ENCODE measurements at places on chromosomes 11 and 22. TPM values are rescaled to one million over a fixed set of nuclear protein-coding genes. Genes with fewer than 3 reads are reported as not detected.
A peak's percentile ranks its signal among the peaks of the same experiment; 100 is the strongest.

Gene ZP1
- 0.57 TPM for total RNA-seq

DNA sequence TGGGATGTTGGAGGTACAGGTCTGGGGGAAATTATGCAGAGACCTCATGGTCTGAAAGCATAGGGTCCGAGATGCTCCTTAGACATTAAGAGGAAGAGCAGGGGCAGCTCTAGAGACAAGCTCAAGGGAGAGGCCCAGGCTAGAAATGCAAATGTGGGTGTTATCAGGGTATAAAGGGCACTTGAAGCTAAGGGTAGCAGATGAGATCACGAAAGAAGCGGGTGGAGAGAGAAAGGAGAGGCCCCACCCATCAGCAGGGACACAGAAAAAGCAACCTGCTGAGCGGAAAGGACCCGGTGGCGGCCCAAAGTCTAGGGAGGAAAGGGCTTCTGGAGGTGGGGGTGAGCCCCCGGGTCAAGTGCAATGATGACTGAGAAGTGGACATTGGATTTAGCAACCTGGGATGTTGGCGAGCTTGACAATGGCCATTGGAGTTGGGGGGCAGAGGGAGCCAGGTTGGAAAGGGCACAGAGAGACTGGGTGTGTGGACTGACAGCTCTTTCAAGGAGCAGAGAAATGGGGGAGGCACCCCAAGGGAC, 8.9 kb downstream of the TMPRSS6 start:
- no peak for DNase-seq

DNA sequence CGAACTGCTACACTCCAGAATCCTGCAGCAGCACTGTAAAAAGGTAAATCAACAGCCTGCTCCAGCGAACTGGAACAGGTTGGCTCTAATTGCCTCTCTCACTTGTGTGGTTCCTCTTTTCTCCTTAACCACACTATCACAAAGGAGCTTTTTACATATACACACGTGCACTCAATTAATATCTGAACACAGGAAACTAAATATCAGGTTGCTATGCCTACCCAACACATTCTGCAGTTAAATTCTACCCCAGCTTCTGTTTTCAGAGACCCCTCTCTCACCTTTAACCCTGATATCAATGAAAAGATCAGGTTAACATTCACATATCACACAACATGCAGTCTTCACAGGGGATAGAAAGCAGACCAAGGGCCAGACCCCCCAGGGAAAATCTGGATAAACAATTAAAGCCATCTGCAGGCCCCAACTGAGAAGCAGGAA, 11.0 kb downstream of the RBFOX2 start:
- no peak for DNase-seq

DNA sequence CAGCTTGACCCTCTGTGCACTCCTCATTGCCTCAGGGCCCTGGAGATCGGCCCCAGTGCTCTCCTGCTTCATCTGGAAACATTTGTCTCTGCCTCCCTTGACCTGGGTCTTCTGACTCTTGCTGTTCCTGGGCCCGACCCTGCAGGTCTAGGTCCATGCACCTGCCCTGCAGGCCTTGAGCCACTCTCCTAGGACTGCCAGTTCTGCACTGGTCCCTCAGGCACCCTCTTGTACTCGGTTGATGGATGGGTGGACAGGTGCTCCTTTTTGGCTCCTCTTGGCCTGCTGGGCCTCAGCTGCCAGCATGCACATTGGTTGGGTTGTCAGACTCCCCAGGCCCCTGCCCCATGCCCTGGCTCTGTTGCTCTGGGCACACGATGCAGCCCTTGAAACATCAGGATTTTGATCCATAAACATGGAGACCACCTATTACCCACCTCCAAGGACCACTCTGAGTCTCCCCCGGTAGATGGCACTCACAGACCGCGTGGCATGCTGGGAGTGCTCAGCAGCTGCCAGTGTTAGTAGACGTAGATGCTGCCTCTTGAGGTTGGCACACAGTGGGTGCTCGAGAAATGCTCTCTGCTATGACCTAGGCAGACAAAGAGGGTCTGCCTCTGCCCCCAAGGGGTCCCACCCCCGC, 20.2 kb upstream of the ACR start:
- peak; percentile 25 for DNase-seq

Gene PDGFB
- total RNA-seq = 1.2 TPM

Gene CSNK1E
- total RNA-seq = 121 TPM

DNA sequence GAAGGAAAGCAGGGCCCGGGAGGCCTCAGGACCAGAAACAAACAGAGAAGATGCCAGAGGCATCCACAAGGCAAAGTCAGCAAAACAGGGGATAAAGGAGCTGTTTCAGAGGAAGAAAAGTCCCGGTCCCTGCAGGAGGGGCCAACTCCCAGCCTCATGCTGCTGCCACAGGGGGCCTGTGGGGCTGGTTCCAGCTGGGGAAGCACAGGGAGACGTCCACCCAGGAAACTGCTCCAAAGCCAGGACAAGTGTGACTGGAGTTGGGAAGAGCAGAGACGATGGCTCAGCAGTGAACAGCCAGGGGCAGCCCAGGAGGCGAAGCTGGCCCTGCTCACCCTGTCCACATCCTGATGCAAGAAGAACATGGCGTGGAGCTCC, 454.4 kb downstream of the BRD1 start:
- no peak for DNase-seq

- DNase-seq = peak; percentile 36
Observed at GRCh38 chr11:64787526-64788320, 9.4 kb upstream of the SF1 start.

Gene LMNTD2
- total RNA-seq = 1.3 TPM

GRCh38 chr22:45510376-45511232, 7.9 kb downstream of the FBLN1 start:
- no peak for DNase-seq

- no peak for DNase-seq
Observed at GRCh38 chr22:20316217-20316843, 3.5 kb downstream of the DGCR6L start.

- peak; percentile 30 for DNase-seq
Observed at GRCh38 chr22:41411021-41411851, 29.5 kb downstream of the TEF start.

GRCh38 chr22:19870153-19871022, 15.7 kb upstream of the GNB1L start:
- no peak for DNase-seq

Gene MPEG1
- not detected for total RNA-seq

GRCh38 chr22:22526125-22526912, 6.2 kb upstream of the ZNF280A start:
- no peak for DNase-seq

DNA sequence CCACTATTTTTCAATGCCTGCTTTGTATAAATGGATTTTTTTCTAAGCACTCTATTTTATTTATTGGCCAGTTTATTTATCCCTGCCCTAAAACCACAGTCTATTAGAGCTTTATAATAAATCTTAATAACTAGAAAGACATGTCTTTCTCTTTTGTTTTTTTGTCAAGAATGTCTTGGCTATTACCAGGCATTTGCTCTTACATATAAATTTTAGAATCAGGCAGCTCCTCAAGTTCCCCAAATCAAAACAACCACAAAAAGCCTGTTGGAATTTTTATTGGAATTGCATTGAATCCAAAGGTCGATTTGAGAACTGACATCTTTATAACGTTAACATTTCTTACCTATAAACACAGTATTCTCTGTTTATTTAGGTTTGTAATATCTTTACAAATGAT, 85.8 kb upstream of the SC5D start:
- DNase-seq = peak; percentile 2

- no peak for DNase-seq
Observed at GRCh38 chr11:91872243-91872642, 352.4 kb upstream of the FAT3 start.

DNA sequence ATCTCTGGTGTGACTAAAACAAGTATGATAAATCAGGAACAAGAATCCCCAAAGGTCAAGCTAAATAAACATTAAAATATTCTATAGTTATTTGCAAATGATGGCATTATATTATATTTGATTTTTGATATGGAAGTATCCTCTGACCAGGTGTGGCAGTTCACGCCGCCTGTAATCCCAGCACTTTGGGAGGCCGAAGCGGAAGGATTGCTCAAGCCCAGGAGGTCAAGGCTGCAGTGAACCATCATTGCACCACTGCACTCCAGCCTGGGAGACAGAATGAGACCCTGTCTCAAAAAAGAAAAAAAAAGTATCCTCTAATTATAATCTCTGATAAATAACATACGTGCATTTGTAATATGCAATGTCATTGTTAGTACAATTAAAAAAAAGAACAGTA, 6.6 kb upstream of the POU2AF3 start:
- no peak for DNase-seq

DNA sequence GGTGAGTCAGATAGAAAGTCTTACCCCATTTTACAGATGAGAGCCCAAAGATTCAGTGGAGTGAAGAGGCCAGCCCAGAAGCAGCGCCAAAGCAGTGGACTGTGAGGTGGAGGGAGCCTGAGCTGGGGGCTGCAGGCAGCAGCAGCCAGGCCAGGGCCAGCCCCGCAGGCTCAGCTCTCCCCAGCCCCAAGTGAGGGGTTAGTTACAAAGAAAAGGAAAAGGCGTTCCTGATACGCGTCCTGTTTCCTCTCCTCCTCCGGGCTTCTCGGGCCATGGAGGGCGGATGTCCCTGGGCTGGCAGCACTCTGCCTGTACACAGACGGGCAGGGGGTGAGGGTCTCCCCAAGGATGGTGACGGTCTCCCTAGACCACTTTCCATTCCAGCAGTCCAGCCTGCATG, 44.9 kb downstream of the ARRB1 start:
- no peak for DNase-seq

DNA sequence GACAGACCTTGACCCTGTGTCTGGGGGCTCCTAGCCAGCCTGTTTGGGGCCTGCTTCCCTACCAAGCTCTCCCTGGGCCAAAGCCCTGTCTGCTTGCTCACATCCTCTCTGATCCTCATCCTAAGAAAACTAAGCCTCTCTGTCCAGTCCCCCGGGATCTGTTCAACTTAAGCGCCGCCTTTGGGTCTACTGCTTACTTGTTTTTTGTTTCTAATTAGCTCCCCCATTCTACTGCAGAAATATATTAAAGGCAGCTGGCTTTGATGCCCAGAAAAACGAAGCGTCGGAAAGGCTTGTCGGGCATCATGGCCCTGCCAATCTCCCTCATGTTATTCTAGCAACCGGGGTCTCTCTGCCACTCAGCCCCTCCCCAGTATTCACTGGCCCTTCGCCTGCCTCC, 3.4 kb downstream of the DSCAML1 start:
- no peak for DNase-seq

DNA sequence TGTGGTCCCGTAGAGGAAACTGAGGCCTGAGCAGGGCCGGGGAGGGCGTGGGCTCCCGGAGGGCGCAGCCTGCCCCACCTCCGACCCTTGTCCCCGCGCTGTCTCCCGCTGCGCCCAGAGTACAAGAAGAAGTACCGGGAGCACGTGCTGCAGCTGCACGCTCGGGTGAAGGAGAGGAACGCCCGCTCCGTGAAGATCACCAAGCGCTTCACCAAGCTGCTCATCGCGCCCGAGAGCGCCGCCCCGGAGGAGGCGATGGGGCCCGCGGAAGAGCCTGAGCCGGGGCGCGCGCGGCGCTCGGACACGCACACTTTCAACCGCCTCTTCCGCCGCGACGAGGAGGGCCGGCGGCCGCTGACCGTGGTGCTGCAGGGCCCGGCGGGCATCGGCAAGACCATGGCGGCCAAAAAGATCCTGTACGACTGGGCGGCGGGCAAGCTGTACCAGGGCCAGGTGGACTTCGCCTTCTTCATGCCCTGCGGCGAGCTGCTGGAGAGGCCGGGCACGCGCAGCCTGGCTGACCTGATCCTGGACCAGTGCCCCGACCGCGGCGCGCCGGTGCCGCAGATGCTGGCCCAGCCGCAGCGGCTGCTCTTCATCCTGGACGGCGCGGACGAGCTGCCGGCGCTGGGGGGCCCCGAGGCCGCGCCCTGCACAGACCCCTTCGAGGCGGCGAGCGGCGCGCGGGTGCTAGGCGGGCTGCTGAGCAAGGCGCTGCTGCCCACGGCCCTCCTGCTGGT, 1.9 kb downstream of the NLRP6 start:
- DNase-seq = no peak

Gene RTN4RL2
- 0.38 TPM for total RNA-seq

Data from LHCN-M2 (cell line).